Progenitor cell of endocrine pancreas (in vitro differentiated cells): ENCODE measurements at places on chromosomes 4 and X. TPM values are rescaled to one million over a fixed set of nuclear protein-coding genes. Genes with fewer than 3 reads are reported as not detected.

DNA sequence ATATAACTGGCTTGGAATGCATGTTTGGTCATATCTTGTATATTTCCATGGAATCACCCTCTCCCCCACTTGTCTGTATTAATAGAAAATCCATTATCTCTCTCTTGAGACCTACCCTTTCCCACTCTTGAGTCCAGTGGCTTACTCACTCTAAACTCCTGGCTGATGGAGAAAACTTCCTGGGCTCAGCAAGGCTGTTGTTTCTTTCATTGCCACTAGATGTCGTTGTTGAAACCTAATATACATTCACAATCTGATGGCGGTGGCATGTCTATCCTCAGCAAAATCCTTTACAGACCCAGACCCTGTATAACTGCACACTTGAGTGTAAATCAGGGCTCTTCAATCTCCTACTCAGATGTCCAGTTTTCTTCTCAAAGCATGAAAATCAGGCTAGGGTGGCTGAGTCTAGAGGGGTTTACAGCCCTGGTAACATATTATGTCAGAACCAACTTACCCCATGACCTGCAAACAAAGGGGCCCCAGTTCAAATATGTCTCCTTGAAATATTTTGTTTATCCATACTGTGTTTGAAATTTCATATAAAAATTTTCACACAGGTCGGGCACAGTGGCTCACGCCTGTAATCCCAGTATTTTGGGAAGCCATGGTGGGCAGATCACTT lies 70.0 kb upstream of the FAM241A start:
- no peaks in the 10 kb centered on the region for H3K36me3 ChIP-seq
- no peak overlapping the region for H3K4me3 ChIP-seq
- H3K4me1 ChIP-seq: no peaks in the 10 kb centered on the region
- H3K27me3 ChIP-seq: no peaks in the 10 kb centered on the region

DNA sequence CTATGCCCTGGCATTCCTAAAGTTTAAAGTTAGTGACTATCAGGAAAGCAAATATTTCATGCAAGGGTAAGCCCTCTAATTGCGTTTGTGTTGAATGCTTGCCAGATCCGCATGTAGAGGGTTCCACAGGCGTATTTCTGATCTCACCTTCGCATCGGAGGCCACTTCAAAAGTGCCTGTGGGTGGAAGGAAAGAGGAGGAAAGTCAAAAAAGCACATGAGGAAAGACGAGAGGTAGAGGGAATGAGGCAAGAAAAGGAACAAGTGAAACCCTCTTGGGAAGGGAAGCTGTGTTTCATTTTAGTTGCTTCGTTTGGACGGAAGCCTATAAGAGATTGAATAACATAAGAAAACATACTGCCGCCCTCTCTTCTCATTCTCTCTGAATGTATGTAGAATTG lies 628.8 kb downstream of the SPRY1 start:
- H3K4me3 ChIP-seq: no peak overlapping the region
- no peak overlapping the region for H3K27ac ChIP-seq
- no peaks in the 10 kb centered on the region for H3K4me1 ChIP-seq
- H3K27me3 ChIP-seq: no peaks in the 10 kb centered on the region

DNA sequence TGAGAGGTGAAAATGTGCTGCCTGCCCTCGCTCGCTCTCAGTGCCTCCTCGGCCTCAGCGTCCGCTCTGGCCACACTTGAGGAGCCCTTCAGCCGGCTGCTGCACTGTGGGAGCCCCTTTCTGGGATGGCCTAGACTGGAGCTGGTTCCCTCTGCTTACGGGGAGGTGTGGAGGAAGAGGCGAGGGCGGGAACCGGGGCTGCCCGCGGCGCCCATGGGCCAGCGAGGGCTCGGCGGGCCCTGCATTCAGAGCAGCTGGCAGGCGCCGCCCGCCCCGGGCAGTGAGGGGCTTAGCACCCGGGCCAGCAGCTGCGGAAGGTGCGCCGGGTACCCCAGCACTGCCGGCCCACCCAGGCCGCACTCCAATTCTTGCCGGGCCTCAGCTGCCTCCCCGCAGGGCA lies 39.6 kb downstream of the TRIML1 start:
- no peak overlapping the region for H3K4me3 ChIP-seq
- no peaks in the 10 kb centered on the region for H3K27me3 ChIP-seq
- H3K36me3 ChIP-seq: peaks cover 2% of the 10 kb centered on the region

- DNase-seq: no peak
- H3K4me3 ChIP-seq: no peak overlapping the region
- peaks cover 10% of the 10 kb centered on the region for H3K27me3 ChIP-seq
- H3K36me3 ChIP-seq: no peaks in the 10 kb centered on the region
- H3K27ac ChIP-seq: no peak overlapping the region
- H3K4me1 ChIP-seq: peaks cover 2% of the 10 kb centered on the region
These were observed 10.9 kb upstream of the DCTD start for GRCh38 chr4:182928061-182928460.

GRCh38 chr4:66585767-66586166 lies 915.5 kb upstream of the EPHA5 start:
- no peaks in the 10 kb centered on the region for H3K4me1 ChIP-seq
- no peak for DNase-seq
- no peak overlapping the region for H3K27ac ChIP-seq
- no peaks in the 10 kb centered on the region for H3K27me3 ChIP-seq
- no peak overlapping the region for H3K4me3 ChIP-seq
- no peaks in the 10 kb centered on the region for H3K36me3 ChIP-seq

Gene MED12
- 106 and 123 TPM in 2 replicates for total RNA-seq

Gene CT45A10
- not detected in 2 replicates for total RNA-seq
